HT1080 (cell line): ENCODE measurements at places on chromosomes 4 and X. TPM values are rescaled to one million over a fixed set of nuclear protein-coding genes. Genes with fewer than 3 reads are reported as not detected.

The NLRP2B gene
- total RNA-seq, result not detected in 2 replicates

The CD38 gene
- 0.06 and 0.23 TPM in 2 replicates for total RNA-seq

DNA sequence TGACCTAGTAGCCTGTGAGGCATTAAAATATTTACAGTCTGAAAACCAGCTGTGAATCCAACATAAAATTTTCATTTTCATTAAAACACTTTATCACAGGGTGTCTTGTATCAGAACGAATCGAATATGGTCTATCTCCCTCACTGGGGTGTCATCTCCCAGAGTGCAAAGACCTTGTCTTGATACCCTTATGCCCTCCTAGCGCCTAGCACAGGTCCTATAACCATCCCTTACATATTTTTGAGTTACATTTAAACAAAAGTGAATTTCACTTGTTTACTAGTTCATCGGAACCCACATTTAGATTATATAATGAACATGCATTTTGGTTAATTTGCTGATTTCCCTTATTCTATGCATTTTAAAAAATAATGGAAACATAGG, 14.0 kb downstream of the DIPK2B start:
- no peak for DNase-seq

DNA sequence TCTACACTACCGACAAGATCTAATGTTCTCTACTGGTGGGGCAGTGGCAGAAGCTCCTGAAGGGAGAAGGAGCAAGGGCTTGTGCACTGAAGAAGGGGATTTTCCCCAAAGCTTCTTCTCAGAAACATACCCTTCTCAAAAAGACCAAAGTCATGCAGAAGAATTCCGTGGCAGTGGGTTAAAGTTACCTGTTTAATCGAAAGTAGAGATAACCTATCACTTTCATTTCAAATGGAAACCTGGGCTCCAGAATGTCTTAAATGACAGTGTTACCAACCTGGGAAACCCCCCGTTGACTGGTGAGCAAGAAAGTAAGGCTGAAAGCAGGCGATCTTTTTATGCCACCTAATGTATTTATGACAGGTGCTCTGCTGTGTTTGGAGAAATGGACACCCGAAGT, 92.5 kb upstream of the TEX13D start:
- DNase-seq, result no peak

The SLC30A9 gene
- total RNA-seq, result 62.4 and 84.8 TPM in 2 replicates

DNA sequence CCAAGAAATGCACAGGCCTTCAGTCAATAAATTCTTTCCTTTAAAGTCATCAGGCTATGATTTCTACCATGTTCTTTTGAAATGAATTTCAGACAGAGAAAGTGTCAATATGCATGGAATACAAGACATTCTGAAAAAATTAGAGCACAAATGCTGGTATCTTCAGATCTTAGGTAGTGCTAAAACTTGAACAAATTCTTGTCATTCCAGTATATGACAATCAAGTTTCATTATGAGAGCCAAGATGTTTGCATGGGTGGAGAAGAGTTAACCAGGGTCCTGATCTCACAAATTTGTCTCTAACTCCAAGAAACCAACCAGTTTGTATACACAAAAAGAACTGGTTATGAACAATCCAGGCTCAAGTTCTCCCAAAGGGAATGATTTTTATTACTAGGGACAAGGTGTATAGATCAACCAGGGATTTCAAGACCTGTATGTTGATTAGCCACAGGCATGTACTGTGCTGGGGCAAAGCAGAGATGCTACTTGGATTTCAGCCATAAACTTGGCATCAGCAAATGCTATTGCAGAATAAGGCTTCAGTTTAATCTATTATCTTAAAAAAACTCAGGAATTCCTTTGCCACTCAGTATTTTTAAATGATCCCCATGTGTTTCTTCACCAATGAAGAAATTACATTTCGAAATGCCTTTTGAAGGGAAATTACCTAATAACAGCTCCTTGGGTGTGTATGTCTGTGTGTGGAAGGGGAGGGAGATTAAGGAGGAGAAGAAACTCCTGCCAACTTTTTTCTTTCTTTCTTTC, 69.7 kb downstream of the FANCB start:
- DNase-seq, result no peak

- no peak for DNase-seq
These were observed at the start of gene F8 for GRCh38 chrX:155022585-155022984. F8 (minus strand) TSS chrX:155022723; CDS start chrX:155022552, 171 bp downstream.

- no peak for DNase-seq
These were observed 99.8 kb downstream of the LARP7 start for GRCh38 chr4:112736718-112737135.

The CTSO gene
- 0.53 and 1.1 TPM in 2 replicates for total RNA-seq

DNA sequence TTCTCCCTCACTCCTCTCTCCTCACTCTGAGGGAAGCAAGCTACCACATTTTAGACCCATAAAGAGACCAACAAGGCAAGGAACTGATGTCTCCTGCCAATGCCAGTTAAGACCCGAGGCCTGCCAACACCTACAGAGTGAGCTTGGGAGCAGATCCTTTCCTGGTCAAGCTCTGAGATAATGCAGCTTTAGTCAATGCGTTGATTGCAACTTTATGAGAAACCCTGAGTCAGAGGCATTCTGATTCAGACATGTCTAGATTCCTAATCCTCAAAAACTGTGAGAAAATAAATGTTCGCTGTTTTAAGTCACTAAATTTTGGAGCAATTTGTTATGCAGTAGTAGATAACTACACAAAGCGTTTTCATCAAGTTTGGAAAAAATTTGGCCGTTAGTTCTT, 115.5 kb downstream of the JADE1 start:
- DNase-seq, result no peak

The FANCB gene
- total RNA-seq, result 6.3 and 6.7 TPM in 2 replicates

DNA sequence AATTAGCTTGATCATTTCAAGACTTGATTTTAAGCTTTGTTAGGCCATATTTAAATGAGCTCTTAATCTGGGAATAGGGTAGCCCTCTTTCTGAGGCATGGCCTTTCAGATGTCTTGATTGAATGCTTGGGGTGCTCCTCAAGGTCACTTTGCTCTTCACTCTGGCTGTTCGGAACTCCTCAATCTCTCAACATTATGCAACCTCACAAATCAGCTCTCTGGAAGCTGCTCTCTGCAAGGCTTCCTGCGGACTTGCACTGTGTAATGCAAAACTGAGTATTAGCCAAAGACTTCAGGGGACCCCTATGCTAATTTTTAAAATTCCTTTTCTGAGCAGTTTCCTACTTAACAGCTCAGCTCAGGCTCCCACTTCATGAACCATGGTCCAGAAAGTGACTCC, 398.3 kb downstream of the PRDM5 start:
- no peak for DNase-seq

- DNase-seq, result no peak
These were observed 156.4 kb downstream of the HS6ST2 start for GRCh38 chrX:132802033-132802432.

DNA sequence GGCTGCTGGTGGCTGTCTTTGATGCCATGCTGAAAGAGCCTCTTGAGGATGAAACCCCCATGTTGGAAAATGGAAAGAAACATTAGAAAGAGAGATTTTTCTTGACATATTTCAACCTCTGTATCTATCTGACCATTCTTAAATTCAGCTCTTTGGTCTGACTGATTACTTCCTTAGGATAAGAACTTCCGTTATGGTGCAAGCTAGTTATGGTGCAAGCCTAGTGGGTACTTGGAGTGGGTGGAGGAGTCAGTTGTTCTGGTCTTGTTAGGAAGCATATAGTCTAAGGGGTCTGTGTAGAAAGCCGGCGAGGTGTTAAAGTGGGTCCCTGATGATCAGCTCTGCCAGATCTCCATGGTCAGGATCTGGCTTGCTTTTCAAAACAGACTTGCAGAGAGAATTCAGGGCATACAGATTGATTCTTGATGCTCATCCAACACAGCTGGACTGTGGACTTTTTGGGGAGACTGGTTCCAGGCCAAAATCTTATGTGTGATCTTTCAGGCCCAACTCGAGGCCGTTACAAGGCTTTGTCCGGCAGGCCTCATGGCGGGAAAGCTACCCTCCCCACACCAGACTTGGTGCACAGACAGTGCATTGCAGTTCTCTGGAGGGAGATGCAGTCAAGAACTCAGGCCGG, 82.8 kb upstream of the BOD1L1 start:
- no peak for DNase-seq

The ARMCX1 gene
- 31.9 and 34.7 TPM in 2 replicates for total RNA-seq

DNA sequence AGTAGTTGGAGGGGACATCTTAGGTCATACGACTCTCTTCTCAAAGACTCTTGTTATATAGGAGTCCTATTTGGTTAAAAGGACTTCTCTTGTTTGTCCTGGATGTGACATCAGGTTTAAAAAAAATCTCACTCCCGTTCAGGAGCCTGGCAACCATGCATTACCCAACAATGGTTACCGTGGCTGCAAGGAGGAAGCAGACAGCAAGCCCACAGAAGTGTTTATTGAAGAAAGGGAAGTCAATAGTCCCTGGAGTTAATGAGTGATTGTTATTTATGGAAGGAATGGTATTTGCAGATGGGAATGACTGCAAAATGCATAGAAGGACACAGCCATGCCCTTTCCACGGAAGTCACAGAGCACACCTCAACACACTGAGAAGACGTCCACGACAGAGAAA, 75.9 kb upstream of the ENPP6 start:
- no peak for DNase-seq

DNA sequence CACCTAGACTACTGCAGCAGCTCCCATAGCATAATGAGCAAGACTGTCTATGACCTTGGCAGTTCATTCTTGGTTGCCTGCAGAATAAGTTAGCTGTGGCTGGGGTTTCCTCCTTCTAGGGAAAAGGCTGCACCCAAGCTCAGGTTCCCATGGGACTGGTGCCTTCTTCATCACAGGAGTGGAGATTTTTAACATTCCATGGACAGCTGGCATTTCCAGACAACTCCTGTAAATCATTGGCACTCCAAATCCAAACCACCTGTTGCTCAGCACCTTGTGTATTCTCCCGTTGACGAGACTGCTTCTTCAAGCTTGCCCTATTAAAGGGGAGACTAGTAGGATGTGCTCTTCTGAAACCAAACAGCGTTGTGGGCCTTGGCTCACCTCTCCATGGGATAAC, 7.8 kb upstream of the NUP54 start:
- no peak for DNase-seq

DNA sequence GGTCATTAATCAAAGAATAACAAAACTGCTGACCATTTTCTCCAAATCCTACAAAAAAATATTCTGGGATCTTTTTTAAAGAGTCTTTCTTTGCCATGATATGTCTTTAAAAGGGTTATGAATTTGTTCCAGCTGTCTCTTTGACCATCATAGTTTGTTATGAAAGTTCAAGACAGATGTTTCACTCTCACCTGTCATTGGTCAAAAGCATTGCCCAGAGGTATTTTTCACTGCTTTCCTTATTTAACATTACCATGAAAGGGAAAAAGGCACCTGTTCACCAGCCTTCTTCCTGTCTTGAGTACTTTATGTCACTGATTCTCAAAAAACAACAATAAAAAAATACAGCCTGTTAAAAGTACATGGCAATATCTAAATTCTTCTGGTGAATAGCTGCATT, 643.8 kb downstream of the FAT4 start:
- no peak for DNase-seq

GRCh38 chrX:130895299-130895698, 7.7 kb downstream of the ENOX2 start:
- DNase-seq, result no peak

The LRP2BP gene
- 0.08 and 0.13 TPM in 2 replicates for total RNA-seq

The EMD gene
- 33.2 and 41.5 TPM in 2 replicates for total RNA-seq

DNA sequence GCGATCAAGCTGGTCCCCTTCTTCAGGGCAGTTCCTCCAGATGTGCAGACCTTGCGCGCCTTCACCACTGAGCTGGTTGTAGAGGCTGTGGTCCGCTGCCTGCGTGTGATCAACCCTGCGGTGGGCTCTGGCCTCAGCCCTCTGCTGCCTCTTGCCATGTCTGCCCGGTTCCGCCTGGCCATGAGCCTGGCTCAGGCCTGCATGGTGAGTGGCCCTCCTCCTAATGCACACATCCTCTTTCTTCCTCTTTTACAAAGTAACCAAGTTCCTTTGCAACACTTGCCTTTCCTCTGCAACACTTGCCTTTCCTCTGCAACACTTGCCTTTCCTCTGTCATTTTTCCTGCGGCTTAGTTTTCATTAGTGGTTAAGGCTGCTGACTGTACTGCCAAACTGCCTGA, 1.8 kb downstream of the CCDC22 start:
- no peak for DNase-seq

The CXorf49 gene
- not detected in 2 replicates for total RNA-seq

The HEPH gene
- total RNA-seq, result 2.7 and 3.2 TPM in 2 replicates

GRCh38 chr4:186699298-186699697, 24.4 kb downstream of the FAT1 start:
- no peak for DNase-seq

- no peak for DNase-seq
These were observed 1.4 kb upstream of the FAM53A start for GRCh38 chr4:1685235-1686150.

GRCh38 chr4:176002007-176002613, 63.5 kb upstream of the WDR17 start:
- DNase-seq, result peak; percentile 34

DNA sequence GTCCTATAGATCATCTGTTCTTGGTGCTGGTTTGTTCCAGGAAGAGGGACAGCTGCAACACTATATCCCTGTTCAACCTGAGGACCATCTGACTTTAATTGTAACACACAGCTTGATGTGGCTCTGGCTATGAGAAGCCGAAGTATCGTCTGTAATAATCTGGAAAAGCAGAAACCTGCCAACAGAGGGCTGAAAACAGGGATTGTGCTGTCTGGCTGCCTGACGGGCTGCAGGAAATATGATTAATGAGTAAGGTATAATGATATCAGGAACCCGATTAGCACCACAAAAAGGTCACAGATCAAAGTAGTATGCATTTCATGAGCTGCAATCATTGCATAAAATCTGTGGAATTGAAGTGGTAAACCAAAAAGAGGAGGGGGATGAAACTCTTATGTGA, 170.4 kb upstream of the MAB21L2 start:
- no peak for DNase-seq

- DNase-seq, result peak; percentile 81
These were observed 32.1 kb upstream of the GK start for GRCh38 chrX:30620980-30621618.

DNA sequence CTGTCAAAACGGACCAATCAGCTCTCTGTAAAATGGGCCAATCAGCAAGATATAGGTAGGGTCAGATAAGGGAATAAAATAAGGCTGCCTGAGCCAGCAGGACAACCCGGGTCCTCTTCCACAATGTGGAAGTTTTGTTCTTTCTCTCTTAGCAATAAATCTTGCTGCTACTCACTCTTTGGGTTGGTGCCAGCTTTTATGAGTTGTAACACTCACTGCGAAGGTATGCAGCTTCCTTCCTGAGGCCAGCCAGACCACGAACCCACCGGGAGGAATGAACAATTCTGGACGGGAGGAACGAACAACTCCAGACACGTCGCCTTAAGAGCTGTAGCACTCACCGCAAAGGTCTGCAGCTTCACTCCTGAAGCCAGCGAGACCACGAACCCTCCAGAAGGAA, 287.8 kb downstream of the RAPGEF2 start:
- peak; percentile 98 for DNase-seq

GRCh38 chr4:143019351-143019750, 165.4 kb upstream of the USP38 start:
- DNase-seq, result no peak

- no peak for DNase-seq
These were observed 60.0 kb upstream of the PAK3 start for GRCh38 chrX:111035991-111036390.

The NXF2 gene
- 0.30 and 0.76 TPM in 2 replicates for total RNA-seq

- no peak for DNase-seq
These were observed 49.9 kb downstream of the ZNF157 start for GRCh38 chrX:47420265-47420664.

GRCh38 chr4:37367901-37368300, 123.4 kb downstream of the NWD2 start:
- no peak for DNase-seq

The PTCHD1 gene
- total RNA-seq, result 0.53 and 1.0 TPM in 2 replicates

- no peak for DNase-seq
These were observed 3.0 kb downstream of the CISD2 start for GRCh38 chr4:102871772-102872171.
